ENCODE measurements at places on chromosomes 2 and 18. TPM values are rescaled to one million over a fixed set of nuclear protein-coding genes. Genes with fewer than 3 reads are reported as not detected.

- H3K4me1 ChIP-seq, result no peaks in the 10 kb centered on the region
- no peak overlapping the region for H3K27ac ChIP-seq
- no peak for DNase-seq
- H3K27me3 ChIP-seq, result no peaks in the 10 kb centered on the region
- no peaks in the 10 kb centered on the region for H3K36me3 ChIP-seq
These were observed 14.0 kb upstream of the DCC start for GRCh38 chr18:52325997-52326396.

DNA sequence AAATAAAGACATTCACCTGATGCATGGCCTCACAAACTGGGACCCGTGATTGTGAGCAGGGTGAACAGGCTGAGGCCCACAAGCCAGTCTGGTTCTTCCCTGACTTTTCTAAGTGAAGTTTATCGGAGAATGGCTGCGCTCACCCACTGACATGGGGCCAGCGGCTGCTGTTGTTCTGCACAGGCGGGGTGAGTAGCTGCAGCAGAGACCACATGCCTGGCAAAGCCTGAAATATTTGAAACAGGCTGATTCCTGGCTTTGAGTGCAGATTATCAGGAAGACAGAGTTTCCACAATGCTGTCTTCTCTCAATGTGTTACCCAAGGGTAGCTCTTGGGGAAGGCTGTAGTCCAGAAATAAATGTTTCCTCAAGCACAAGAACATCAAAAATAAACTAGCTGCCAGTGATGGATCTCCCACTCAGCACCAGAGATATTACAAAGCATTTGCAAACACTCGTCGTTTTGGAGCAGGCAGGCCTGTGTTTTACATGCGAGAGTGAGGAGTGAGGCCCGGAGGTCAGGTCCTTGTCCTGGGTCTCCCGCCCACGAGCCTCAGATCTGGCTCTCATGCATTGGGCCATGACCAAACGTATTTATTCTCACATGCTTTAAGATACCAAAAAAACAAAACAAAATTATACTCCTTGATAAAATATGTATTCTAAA lies 647.1 kb downstream of the GALR1 start:
- no peak overlapping the region for H3K27ac ChIP-seq
- H3K27me3 ChIP-seq, result no peaks in the 10 kb centered on the region
- DNase-seq, result no peak

DNA sequence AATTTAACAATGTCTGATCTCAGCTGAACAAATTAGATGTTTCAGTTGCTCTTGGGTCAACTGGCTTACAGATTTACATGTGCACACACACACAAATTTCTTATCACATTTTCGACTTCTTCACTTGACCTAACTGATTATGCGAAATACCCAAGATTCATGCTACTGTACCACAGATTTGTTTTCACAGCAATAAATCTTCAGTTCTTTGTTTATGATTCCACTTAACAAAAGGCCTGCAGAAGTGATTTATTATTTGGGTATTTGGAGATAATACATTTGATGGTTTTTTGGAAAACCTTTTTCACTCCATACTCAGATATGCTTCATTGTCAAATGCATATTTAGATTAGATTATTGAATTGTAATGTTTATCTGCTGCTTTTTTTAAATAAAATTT lies 129.0 kb downstream of the GALNT1 start:
- H3K4me1 ChIP-seq, result peaks cover 5% of the 10 kb centered on the region
- H3K4me3 ChIP-seq, result no peak overlapping the region
- DNase-seq, result no peak
- H3K27me3 ChIP-seq, result no peaks in the 10 kb centered on the region
- no peak overlapping the region for H3K27ac ChIP-seq

GRCh38 chr2:192247456-192247855 lies 52.7 kb upstream of the TMEFF2 start:
- no peaks in the 10 kb centered on the region for H3K36me3 ChIP-seq
- no peaks in the 10 kb centered on the region for H3K4me1 ChIP-seq
- H3K4me3 ChIP-seq, result no peak overlapping the region
- H3K27ac ChIP-seq, result no peak overlapping the region
- DNase-seq, result no peak

Gene GRHL1
- total RNA-seq, result 0.29 TPM

Data from osteoblast (primary cell).